ENCODE measurements at places on chromosomes 5 and 9. TPM values are rescaled to one million over a fixed set of nuclear protein-coding genes. Genes with fewer than 3 reads are reported as not detected.

- peaks cover 21% of the 10 kb centered on the region for H3K4me1 ChIP-seq
- no peaks in the 10 kb centered on the region for H3K27me3 ChIP-seq
- no peak overlapping the region for H3K4me3 ChIP-seq
- DNase-seq, result no peak
- H3K27ac ChIP-seq, result no peak overlapping the region
These were observed 225.9 kb upstream of the MAP3K1 start for GRCh38 chr5:56589481-56589860.

TERT gene
- polyA plus RNA-seq, result not detected

DNA sequence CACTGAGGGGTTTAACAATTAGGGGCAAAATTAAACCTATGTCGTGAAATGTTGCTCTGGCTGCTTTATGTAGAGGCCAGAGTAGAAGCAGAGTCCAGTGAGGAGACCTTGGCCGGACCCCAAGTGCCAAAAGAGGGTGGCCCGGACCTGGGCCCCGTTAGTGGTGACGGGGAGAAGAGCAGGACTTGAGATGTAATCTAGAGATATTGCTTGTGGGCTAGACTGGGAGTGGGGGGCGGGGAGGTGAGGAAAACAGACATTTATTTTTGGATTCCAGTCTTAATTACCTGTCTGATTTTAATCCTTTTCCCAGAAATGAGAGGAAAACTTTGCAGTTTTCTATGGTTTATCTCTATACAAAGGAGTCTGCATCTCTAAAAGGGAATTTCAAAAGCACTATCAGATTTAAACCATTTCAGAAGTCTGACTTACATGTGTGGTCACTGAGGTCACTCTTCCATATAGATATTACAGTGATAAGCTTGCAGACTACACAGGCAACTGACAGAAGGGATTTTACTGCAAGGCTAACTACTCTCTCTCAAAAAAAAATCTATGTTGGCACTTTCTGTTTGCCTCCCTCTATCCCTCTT, 108.1 kb downstream of the MED27 start:
- H3K27ac ChIP-seq, result no peak overlapping the region
- H3K4me3 ChIP-seq, result no peak overlapping the region
- H3K36me3 ChIP-seq, result no peaks in the 10 kb centered on the region
- no peak for DNase-seq
- H3K27me3 ChIP-seq, result no peaks in the 10 kb centered on the region

DNA sequence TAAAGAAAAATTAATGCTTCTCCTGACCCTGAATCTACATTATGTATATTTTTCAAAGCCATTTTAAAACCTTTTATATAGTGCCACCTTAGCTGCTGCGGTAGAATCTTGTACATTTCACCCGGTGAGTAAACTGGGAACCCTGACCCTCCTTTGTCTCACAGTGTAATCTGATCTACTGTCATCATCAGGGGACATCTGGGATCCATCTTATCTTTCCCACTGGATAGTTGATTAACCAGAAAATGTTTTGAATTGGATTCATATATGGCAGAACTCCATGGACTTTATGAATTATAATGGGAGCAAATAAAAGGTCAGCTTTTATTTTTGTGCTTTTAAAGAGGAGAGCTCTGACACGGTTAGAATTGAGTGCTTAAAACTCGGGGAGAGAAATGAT, 95.0 kb downstream of the ADAMTSL1 start:
- no peak for DNase-seq
- peaks cover 4% of the 10 kb centered on the region for H3K4me1 ChIP-seq
- H3K4me3 ChIP-seq, result no peak overlapping the region
- no peaks in the 10 kb centered on the region for H3K36me3 ChIP-seq

HMGCS1 gene
- polyA plus RNA-seq, result 38.2 TPM

Data from stomach (tissue), 19 donors.